CD8-positive, alpha-beta T cell (primary cell): ENCODE measurements at places on chromosomes 16 and 17.

GRCh38 chr17:7043497-7044198 is at the start of gene SLC16A11:
Gene SLC16A11, minus strand, starts transcription at chr17:7044092. Its CDS starts 579 bp downstream, at chr17:7043513.
- no peak for DNase-seq

DNA sequence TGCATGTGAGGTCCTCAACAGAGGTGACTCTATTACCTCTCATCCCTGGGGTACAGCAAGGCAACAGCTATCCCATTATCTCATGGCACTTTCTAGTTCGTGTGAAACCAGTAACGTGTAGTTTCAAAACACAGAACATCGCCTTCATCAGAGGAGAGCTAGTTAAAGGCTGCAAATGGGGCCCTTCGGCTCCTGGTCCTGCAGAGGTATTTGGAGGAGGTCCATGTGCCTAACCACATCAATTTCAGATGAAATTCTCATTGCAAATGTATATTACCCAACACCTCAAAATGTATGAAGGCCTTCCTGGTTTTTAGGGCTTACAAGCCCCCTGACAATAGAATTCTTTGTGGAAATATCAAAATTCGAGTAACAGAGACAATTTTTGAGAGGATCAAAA is 95.7 kb upstream of the PSMD7 start:
- no peak for DNase-seq

DNA sequence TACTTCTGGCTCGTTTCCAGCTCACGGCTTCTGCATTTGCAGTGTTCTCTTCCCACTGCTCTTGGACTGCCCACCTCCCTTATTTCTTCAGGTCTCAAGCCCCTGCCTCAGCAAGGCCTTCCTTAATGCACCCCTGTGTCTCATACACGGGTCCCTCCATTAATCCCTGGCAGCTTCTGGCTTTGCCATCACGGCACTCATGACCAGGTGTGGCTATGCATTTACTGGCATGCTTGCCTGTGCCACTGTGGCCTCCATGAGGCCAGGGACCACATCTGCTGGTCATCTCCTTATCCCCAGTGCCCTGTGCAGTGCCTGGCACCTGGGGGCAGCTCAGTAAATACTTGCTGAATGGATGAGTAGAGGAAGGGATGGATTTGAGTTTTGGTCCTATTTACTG is 114.1 kb downstream of the C16orf78 start:
- DNase-seq, result no peak

- DNase-seq, result no peak
Observed at GRCh38 chr17:6780886-6781285, 4.9 kb downstream of the FBXO39 start.

DNA sequence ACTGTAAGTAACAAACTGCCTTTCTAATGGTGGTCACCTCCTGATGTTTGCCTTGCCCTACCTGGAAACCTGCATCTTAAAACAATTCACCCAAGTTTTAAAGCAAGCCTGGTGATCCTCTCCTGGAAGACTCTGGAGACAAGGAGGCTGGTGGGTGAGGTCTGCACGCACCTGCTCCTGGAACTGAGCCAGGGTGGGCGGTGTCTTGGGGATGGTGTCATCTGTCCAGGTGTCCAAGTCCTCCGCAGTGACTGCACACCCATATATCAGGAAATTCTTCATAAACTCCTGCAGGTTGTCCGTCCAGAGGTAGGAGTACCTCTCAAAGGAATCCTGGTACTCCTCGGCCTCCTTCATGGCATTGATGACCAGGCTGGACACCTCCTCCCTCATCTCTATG is 44.9 kb downstream of the DNAH17 start:
- no peak for DNase-seq

- DNase-seq, result no peak
Observed at GRCh38 chr16:85908889-85909589, 10.1 kb downstream of the IRF8 start.

DNA sequence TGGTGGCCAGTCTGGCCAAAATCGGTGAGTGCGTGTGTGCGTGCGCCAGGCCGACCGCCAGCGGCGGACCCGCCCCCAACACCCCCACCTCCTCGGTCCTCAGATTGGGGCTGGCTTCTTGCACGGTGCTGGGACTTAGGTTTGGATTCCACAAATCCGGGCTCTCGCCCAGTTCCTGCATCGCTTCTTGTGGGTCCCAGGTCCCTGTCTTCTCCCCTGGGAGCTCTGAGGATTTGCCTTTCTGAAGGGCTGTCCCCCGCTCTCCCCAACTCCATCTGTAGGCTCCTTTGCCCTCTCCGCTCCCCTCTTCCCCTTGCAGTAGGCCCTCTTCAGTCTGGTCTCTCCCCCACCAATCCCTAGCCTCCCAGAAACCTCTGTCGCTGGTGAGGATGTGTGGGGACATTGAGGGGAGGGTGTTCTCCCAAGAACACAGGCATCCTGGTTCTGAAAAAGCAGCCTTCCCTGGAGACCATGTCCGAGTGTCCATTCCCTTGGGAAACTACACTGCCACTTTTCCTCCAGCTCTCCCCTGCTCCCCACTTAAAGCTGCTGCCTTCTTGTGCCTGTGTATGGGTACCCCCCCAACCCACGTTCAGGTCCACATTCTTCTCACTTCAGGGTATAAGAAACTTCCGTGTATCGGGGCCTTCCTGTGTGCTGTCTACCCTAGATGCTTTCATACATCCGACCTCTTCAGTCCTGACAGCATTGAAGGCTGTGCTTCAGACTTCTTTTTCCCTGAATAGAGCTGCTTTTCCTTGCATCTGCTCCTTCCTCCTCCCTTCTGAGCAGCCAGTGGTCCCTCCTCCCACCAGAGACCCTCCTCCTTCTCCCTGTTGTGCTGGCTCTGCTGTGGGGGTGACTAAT is 632 bp downstream of the SLC9A5 start:
- no peak for DNase-seq

DNA sequence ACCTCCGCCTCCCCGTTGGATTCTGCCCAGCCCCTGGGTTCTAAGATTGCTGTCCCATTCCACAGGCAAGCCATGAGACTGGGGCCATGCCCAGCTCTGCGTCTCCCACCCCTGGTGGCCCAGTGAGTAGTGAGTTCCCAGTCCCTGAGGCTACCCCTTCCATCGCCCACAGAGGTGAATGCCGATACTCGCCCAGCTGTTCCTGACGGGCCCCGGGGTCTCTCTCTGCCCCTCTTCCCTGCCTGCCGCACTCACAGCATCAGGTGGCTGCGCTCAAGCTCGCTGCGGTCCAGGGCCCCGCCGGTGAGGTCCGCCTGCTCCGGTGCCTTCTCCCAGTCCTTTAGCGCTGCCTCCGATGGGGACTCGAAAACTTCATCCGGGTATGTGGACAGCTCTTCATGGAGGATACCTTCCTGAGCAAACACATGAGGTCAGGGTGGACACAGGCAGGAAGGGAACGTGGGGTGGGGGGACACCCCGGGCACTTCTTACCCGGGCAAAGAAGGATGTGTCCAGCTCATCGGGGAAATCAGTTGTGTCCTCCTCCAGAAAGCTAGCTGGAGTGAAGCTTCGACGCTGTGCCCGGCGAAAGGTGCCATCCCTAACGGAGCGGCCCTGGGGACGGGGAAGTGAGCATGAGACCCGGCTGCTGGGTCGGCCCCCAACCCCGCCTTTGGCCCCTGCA is 8.8 kb downstream of the SNRNP25 start:
- DNase-seq, result no peak

GRCh38 chr16:3045758-3046640 is at the start of gene MMP25:
Gene MMP25, plus strand, starts transcription at chr16:3046561. Its CDS starts 357 bp downstream, at chr16:3046918.
- no peak for DNase-seq

DNA sequence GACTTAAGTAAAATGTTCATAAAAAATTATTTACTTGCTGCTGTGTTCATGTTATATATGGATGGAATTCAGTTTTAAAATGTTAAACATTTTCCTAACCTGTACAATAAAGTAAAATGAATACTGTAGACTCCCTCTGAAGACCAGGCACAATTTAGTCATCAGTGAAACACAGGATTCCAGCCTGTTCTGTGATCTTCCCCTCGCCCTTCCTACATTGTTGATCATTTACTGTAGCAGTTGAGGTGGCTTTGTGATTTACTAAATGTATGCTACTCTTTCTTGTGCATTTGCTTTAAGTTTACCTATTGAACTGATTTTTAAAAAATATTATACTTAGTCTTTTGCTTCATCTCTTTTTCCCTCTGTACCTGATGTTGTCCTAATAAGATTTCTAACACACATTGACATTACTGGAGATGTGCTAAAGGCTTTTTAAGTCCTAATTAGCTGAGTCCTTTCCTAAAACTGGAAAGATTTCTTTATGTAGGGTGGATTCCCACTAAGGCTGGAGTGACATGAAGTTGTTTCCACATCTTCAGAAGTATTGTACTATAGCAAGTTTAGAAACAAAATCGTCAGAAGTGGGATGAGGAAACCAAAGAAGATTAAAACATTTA is 38.1 kb downstream of the PHKB start:
- DNase-seq, result no peak

DNA sequence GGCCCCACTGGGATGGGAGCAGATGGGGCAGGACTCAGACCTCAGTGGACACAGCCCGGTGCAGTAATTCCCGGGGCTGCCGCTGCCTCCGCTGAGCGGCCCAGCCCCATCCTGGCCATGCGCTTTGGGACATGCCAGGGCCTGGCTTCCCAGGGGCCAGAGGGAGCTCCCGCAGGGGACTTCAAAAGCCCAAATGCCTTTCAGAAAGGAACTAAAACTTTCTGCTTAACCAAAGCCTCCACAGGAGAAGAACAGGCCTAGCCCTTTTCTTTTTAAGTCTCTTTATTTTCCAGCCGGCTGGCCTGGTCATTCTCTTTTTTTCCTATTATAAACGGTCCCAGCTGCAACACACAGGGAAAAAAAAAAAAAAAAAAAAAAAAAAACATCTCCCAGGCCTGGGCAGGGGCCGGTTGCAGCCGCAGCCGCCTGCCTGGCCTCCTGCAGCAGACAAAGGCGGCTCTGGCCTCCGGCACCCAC is 10.7 kb upstream of the ZNF423 start:
- no peak for DNase-seq
